ENCODE measurements at places on chromosomes 6 and 20. TPM values are rescaled to one million over a fixed set of nuclear protein-coding genes. Genes with fewer than 3 reads are reported as not detected.

DNA sequence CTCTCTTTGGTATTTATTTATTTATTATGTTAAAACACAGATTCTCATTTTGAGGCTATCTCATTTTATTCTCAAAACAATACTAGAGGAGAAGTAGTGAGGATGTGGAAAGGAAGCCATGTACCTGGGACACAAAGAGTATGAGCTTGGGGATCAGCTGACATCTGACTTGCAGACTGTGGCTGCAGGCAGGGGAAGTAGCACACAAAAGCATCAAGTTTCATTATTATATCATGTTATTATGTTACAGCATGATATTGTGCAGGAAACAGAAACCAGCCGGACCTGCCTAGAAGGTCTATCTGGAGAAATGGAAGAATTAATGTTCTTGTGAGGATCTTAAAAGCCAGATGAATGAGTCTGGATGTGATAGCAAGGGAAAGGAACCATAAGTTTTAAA is 248.2 kb downstream of the KHDC1L start:
- DNase-seq, result no peak
- peaks cover 4% of the 10 kb centered on the region for H3K27me3 ChIP-seq
- H3K36me3 ChIP-seq, result peaks cover 2% of the 10 kb centered on the region
- no peak overlapping the region for H3K27ac ChIP-seq
- H3K4me3 ChIP-seq, result no peak overlapping the region
- H3K4me1 ChIP-seq, result peaks cover 19% of the 10 kb centered on the region

Gene NOTCH4
- 0.82 TPM for total RNA-seq

Gene BMP5
- total RNA-seq, result not detected

GRCh38 chr6:158232316-158233213 is 64.4 kb downstream of the GTF2H5 start:
- H3K27me3 ChIP-seq, result no peaks in the 10 kb centered on the region
- H3K36me3 ChIP-seq, result no peaks in the 10 kb centered on the region
- peak overlapping the region; percentile 96 for H3K27ac ChIP-seq
- peak overlapping the region; percentile 89 for H3K4me3 ChIP-seq
- H3K4me1 ChIP-seq, result peaks cover 42% of the 10 kb centered on the region

GRCh38 chr20:37308086-37309050 is 18.9 kb downstream of the MANBAL start:
- H3K4me3 ChIP-seq, result no peak overlapping the region
- H3K27me3 ChIP-seq, result no peaks in the 10 kb centered on the region
- peaks cover 11% of the 10 kb centered on the region for H3K4me1 ChIP-seq
- H3K27ac ChIP-seq, result no peak overlapping the region
- peaks cover 7% of the 10 kb centered on the region for H3K36me3 ChIP-seq

Gene WFDC5
- total RNA-seq, result not detected

- no peak overlapping the region for H3K27ac ChIP-seq
- no peak overlapping the region for H3K4me3 ChIP-seq
- H3K36me3 ChIP-seq, result peaks cover 17% of the 10 kb centered on the region
- H3K27me3 ChIP-seq, result no peaks in the 10 kb centered on the region
- DNase-seq, result no peak
These were observed 6.0 kb downstream of the RAB5IF start for GRCh38 chr20:36611625-36612024.

- DNase-seq, result no peak
- H3K4me3 ChIP-seq, result peak overlapping the region; percentile 77
- H3K4me1 ChIP-seq, result peaks cover 32% of the 10 kb centered on the region
- peak overlapping the region; percentile 97 for H3K27ac ChIP-seq
- no peaks in the 10 kb centered on the region for H3K36me3 ChIP-seq
These were observed 801 bp upstream of the KIFC1 start for GRCh38 chr6:33390767-33391277.

- H3K27me3 ChIP-seq, result no peaks in the 10 kb centered on the region
- H3K4me3 ChIP-seq, result no peak overlapping the region
- H3K4me1 ChIP-seq, result peaks cover 16% of the 10 kb centered on the region
- no peaks in the 10 kb centered on the region for H3K36me3 ChIP-seq
- no peak overlapping the region for H3K27ac ChIP-seq
These were observed 699.0 kb downstream of the HDGFL1 start for GRCh38 chr6:23268348-23268747.

DNA sequence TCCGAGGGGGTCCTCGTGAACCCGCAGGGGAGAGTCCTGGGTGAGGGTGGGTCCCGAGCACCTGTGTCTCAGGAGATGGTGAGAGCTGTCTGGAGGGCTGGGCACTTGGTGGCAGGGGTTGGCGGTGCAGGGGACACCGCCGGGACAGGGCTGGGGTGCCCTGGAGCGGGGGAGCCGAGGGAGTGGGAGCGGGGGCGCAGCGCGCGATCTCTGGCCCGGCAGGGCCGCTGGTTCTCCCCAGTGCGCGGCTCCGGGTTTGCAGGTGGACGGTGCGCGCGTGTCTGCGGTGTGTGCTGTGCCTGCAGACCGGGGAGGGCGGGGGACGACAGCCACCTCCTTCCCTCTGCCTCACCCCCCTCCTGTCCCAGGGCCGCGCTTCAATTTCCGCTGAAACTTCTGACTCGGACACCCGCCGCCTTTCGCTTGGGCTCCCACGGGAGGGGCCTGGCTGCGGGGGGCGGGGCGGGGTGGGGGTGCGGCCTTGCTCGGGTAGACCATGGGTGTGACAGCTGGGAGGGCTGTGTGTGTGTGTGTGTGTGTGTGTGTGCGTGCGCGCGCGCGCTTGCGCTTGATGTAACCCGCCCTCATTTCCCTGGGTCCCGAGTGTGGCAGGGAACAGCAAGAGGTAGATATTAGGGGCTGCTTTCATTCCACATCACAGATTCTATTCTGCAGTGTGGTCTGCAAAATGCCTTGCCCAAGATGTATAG is 1.2 kb downstream of the TRIB3 start:
- DNase-seq, result no peak
- H3K36me3 ChIP-seq, result peaks cover 8% of the 10 kb centered on the region
- H3K27me3 ChIP-seq, result no peaks in the 10 kb centered on the region
- H3K4me3 ChIP-seq, result peak overlapping the region; percentile 79
- peak overlapping the region; percentile 97 for H3K27ac ChIP-seq
- H3K4me1 ChIP-seq, result peaks cover 31% of the 10 kb centered on the region

- no peaks in the 10 kb centered on the region for H3K4me1 ChIP-seq
- H3K36me3 ChIP-seq, result no peaks in the 10 kb centered on the region
- no peak for DNase-seq
- no peak overlapping the region for H3K4me3 ChIP-seq
- no peak overlapping the region for H3K27ac ChIP-seq
These were observed 20.4 kb upstream of the HBS1L start for GRCh38 chr6:135075018-135075417.

DNA sequence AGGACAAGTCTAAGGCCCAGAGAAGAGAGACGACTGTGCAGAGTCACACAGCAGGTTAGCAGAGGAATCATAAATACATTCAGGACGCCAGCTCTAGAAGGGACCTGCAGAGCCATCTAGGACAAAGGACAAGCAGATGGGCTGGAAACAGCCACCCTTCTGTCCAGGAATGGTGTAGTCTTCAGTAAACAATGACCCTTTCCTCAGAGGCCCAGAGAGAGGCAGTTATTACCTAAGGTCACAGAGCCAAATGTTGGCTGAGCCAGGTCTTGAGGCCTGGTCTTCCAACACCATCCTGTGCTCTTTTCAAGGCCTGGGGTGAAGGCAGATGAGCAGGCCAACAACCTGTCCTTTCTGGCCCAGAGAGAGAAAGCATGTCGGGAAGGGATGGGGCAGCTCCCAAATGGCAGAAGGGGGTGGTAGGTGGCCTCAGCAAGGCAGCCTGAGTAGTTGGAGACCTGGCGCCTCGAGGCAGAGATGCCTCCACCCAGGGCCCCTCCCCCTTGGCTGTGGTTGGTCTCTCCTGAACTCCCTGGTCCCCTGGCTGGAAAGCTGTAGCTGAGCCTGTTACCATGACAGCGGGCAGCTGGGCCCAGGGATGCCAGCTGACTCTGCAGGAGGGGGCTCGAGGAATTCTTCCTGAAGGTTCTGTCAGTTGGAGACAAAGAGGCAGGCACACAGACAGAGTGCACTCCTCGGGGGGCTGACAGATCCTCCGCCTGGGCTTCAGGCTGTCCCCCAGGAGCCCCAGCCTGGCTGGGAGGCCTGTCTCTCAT is 24.8 kb downstream of the EPB41L1 start:
- H3K27ac ChIP-seq, result no peak overlapping the region
- H3K4me1 ChIP-seq, result no peaks in the 10 kb centered on the region
- H3K36me3 ChIP-seq, result peaks cover 9% of the 10 kb centered on the region
- no peak for DNase-seq
- no peaks in the 10 kb centered on the region for H3K27me3 ChIP-seq
- no peak overlapping the region for H3K4me3 ChIP-seq

Gene WASF1
- 13.7 TPM for total RNA-seq

Gene PLG
- total RNA-seq, result not detected

- no peak overlapping the region for H3K4me3 ChIP-seq
- DNase-seq, result no peak
- no peaks in the 10 kb centered on the region for H3K4me1 ChIP-seq
- H3K36me3 ChIP-seq, result no peaks in the 10 kb centered on the region
These were observed 113.7 kb downstream of the PHACTR3 start for GRCh38 chr20:59718071-59718470.

DNA sequence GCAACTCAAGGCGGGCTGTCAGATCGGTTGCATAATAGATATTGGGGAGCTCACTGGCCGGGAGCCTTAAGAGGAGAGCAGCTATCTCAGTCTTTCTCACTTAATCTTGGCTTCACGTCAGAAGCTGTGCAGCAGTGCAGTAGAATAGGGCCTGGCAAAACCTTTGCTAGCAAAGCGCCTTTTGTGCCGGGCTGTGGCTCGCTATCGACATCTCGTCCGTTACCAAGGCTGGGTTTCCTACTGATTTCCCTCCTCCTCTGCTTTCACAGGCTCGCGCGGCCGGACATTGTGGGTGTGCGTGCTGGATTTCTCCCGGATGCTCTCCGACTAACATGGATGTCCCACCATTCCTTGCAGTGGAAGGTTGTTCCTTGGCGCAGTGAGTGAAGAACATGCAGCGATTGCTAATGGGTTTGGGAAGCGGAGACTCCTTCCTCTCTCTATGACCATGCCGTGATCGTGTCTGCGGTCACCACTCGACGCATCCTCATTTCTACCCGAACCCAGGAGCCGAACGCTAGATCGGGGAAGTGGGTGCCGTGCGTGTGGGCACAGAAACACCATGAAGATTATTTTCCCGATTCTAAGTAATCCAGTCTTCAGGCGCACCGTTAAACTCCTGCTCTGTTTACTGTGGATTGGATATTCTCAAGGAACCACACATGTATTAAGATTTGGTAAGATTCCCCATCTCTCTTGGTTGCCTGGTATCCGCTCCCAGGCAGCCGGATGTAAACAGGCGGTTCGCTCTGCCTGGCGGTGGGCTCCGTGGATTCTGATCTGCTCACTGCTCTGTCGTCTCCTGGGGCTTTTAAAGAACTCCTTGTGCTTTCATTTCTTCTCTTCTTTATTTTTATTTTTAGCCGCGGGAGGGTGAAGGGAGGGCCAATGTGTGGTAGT is 5.5 kb downstream of the GRIK2 start:
- peaks cover 5% of the 10 kb centered on the region for H3K36me3 ChIP-seq
- no peak for DNase-seq
- H3K27ac ChIP-seq, result no peak overlapping the region
- peak overlapping the region; percentile 61 for H3K4me3 ChIP-seq

Gene RHAG
- not detected for total RNA-seq

GRCh38 chr6:5984150-5985089 is 22.3 kb downstream of the NRN1 start:
- peaks cover 3% of the 10 kb centered on the region for H3K27me3 ChIP-seq
- peaks cover 1% of the 10 kb centered on the region for H3K36me3 ChIP-seq
- H3K4me1 ChIP-seq, result peaks cover 15% of the 10 kb centered on the region
- no peak overlapping the region for H3K27ac ChIP-seq
- no peak for DNase-seq
- no peak overlapping the region for H3K4me3 ChIP-seq

- DNase-seq, result no peak
- no peaks in the 10 kb centered on the region for H3K36me3 ChIP-seq
- H3K4me1 ChIP-seq, result peaks cover 22% of the 10 kb centered on the region
- H3K27ac ChIP-seq, result peak overlapping the region; percentile 45
- H3K27me3 ChIP-seq, result no peaks in the 10 kb centered on the region
- no peak overlapping the region for H3K4me3 ChIP-seq
These were observed 17.4 kb downstream of the CASS4 start for GRCh38 chr20:56429502-56429901.

DNA sequence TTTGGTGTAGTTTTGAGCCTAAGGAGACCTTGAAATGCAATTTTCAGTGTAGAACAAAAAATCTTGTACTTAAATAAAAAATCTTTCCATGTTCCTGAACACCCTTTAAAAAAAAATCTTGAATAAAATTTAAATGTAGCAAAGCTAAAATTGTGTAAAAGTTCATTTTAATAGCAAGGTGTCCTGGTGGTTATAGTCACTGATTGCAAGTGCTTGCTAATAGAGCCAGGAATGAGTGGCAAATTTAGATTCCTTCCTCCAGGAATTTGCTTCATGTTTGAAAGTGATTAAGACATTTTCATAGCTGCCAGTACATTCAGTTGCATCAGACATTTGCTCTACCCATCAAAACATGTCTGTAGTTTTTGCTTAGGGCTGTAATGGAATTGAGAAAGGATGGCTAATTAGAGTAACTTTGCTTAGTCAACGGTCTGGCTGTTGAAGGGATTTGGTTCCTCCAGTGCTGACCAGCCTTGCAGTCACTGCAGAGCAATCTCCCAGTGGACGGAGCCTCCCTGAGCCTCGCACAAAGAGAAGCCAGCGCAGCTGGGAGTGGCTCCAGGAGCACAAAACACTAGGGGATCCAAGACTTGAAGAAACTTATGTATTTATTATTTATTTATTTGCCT is 36.5 kb downstream of the AKAP12 start:
- peaks cover 58% of the 10 kb centered on the region for H3K4me1 ChIP-seq
- peak overlapping the region; percentile 97 for H3K27ac ChIP-seq
- DNase-seq, result no peak
- H3K4me3 ChIP-seq, result peak overlapping the region; percentile 57

GRCh38 chr20:57892471-57892870 is 182.7 kb upstream of the PMEPA1 start:
- H3K27me3 ChIP-seq, result peaks cover 17% of the 10 kb centered on the region
- H3K27ac ChIP-seq, result no peak overlapping the region
- H3K36me3 ChIP-seq, result peaks cover 4% of the 10 kb centered on the region

DNA sequence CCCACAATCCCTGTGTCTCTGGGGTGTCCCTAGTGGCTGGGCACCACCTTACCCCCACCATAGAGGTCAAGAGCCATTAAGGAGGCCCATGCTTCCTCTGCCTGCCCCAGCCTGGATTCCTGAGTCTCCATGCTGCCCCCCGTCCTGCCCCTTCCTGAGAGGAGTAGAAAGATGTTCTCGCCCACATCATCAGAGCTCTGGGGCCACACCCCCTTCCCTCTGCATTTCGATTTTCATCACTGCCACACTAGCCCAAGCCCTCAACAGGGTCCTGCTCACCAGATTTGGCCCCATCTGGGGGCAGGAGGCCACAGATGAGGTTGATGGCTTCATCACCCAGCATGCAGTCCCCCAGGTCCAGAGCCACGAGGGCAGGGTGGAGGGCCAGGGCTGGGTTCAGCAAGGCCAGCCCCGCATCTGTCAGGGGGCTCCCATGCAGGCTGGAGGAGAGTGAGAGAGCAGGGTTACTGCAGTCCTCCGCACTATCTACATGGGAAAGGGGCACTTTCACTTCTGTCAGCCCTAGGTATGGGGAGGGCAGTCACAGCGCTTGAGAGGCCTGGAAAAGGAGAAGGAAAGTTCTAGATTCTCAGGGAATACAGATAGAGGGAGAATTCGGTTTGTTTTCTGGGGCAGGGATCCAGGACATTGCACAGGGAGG is 1.5 kb downstream of the LRRC73 start:
- H3K4me1 ChIP-seq, result peaks cover 7% of the 10 kb centered on the region
- H3K27ac ChIP-seq, result no peak overlapping the region
- H3K36me3 ChIP-seq, result peaks cover 16% of the 10 kb centered on the region
- peak overlapping the region; percentile 70 for H3K4me3 ChIP-seq

All from chondrocyte (in vitro differentiated cells).